ENCODE measurements at places on chromosomes 6 and 20.

GRCh38 chr20:59400708-59401107 is 100.3 kb downstream of the EDN3 start:
- no peak overlapping the region for H3K4me3 ChIP-seq
- peaks cover 4% of the 10 kb centered on the region for H3K4me1 ChIP-seq
- peaks cover 18% of the 10 kb centered on the region for H3K27me3 ChIP-seq
- H3K27ac ChIP-seq: no peak overlapping the region
- no peaks in the 10 kb centered on the region for H3K36me3 ChIP-seq

DNA sequence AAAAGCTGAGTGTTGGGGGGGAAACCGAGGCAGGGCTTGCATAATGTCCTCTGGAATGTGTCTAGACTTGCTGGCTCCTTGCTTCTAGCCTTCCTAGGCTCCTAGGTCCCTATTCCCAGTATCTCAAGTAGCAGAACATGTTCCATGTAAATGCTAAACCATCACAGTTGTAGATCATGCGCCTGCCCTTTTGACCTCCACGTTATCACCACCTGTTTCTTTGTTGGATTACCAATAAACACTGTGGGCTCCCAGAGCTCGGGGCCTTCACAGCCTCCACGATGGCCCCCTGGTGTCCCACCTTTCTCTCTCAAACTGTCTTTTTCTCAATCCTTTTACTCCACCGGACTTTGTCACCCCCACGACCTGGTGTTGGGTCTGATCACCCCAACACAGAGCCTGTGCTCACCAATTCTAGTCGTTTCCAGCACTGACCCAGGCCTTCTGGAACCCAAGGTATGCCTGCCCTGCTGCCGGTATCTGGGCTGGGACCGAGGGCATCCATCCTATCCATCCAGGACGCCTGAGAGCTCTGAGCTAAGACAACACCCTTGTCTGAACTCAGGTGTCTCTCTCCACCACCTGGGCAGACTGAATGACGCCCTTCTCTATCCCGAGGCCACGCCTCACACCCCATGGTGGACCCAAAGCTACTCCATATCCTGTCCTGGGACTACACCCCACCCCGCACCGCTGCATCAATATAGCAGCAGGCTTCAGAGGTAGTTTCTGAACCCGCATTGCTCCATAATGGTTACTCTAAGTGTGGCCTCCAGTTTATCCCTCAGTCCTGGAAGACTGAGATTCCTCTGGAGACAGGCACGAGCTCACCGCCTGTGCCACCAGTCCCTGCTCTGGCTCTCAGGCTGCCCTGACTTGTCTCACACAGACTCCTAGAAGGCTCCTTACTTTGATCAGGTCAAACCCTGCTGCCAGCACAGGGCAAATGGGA is 9.3 kb upstream of the PRR18 start:
- H3K36me3 ChIP-seq: peaks cover 32% of the 10 kb centered on the region
- H3K4me1 ChIP-seq: peaks cover 2% of the 10 kb centered on the region
- DNase-seq: no peak
- no peaks in the 10 kb centered on the region for H3K27me3 ChIP-seq
- H3K27ac ChIP-seq: peak overlapping the region; percentile 2

- H3K4me1 ChIP-seq: peaks cover 12% of the 10 kb centered on the region
- H3K36me3 ChIP-seq: peaks cover 4% of the 10 kb centered on the region
- H3K4me3 ChIP-seq: no peak overlapping the region
- no peaks in the 10 kb centered on the region for H3K27me3 ChIP-seq
- no peak overlapping the region for H3K27ac ChIP-seq
Measured at GRCh38 chr20:10509376-10509775, 74.3 kb downstream of the SLX4IP start.

GRCh38 chr6:129105793-129106192 is 222.9 kb downstream of the LAMA2 start:
- H3K27ac ChIP-seq: no peak overlapping the region
- H3K27me3 ChIP-seq: no peaks in the 10 kb centered on the region
- H3K36me3 ChIP-seq: no peaks in the 10 kb centered on the region
- H3K4me3 ChIP-seq: no peak overlapping the region

- H3K4me1 ChIP-seq: peaks cover 22% of the 10 kb centered on the region
- no peak overlapping the region for H3K27ac ChIP-seq
Measured at GRCh38 chr6:107632381-107633136, 142.6 kb downstream of the SOBP start.

- no peak overlapping the region for H3K4me3 ChIP-seq
- no peaks in the 10 kb centered on the region for H3K27me3 ChIP-seq
- no peaks in the 10 kb centered on the region for H3K4me1 ChIP-seq
- H3K36me3 ChIP-seq: no peaks in the 10 kb centered on the region
Measured at GRCh38 chr6:68760485-68760884, 125.4 kb downstream of the ADGRB3 start.

DNA sequence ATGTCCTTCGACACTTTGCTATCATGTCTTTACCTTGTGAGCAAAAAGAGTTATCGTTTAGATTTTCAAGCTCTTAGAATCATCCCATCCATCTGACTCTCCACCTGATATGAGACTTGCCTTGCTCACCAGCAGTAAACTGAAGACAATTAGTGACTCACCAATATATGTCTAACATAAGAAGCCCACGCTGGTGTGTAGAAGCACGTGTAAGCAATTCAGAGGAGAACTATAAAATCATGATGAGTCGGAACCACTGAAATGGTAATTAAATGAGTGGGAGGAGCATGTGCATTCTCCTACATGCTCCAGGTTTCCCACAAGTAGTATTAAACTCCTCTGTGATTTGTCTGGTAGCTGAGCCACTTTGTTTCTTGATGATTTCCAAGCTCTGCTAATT is 181.6 kb upstream of the RNF217 start:
- no peak overlapping the region for H3K4me3 ChIP-seq
- H3K27ac ChIP-seq: no peak overlapping the region
- no peak for DNase-seq
- H3K4me1 ChIP-seq: no peaks in the 10 kb centered on the region

- peaks cover 16% of the 10 kb centered on the region for H3K4me1 ChIP-seq
- DNase-seq: peak; percentile 14
- no peaks in the 10 kb centered on the region for H3K36me3 ChIP-seq
- no peak overlapping the region for H3K27ac ChIP-seq
Measured at GRCh38 chr6:131250122-131250521, 114.9 kb downstream of the AKAP7 start.

DNA sequence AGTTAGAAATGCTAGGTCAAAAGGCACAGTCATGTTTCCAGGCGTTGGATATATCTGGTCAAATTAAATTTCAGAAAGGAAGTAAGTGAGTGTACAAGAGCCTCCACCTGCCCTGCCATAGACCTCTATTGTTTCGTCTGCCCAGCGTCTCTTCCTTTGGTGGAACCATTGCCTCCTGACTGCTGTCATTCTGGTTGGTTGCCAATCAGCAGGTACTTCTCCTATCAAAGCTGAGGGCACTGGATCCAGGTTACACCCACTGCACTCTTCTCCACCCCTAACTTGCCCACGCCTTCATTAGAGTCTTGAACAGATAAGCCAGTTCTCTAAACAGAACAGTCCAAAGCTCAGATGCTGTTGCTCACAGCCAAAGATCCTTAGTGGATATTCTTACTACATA is 2.6 kb upstream of the WFDC5 start:
- H3K4me1 ChIP-seq: no peaks in the 10 kb centered on the region
- DNase-seq: no peak
- H3K36me3 ChIP-seq: no peaks in the 10 kb centered on the region
- peaks cover 24% of the 10 kb centered on the region for H3K27me3 ChIP-seq
- no peak overlapping the region for H3K27ac ChIP-seq

DNA sequence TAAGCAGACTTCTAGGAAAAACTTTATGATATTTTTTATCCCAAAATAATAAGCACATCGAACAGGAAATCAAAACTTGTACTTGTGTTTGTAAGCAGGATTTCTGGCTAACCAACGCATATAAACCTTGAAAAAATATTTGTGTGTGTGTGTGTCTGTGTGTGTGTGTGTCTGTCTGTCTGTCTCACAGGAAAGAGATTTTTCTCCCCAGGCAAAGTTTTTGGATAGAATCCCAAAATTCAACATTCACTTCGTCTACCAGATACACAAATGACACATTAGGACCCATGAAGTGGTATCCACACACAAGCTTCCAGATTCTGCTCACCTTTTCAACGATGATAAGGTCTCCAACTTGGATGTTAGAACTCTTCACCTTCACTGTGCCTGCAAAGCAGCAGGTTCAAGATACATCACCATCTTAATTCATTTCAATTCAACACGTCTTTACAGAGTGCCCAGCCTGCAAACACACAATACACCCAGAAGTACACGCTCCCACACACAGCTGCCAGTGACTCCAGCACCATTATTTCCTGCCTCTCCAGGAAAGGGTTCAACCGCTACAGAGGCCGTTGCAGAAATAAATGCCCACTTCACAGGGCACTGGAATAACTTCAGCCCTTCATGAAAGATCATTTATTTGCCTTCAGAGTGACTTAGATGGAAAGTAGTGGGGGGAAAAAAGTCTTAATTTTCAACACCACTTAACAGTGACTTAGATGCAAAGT is 70.9 kb downstream of the ATP9A start:
- DNase-seq: no peak
- H3K27me3 ChIP-seq: peaks cover 21% of the 10 kb centered on the region
- H3K27ac ChIP-seq: no peak overlapping the region
- peaks cover 3% of the 10 kb centered on the region for H3K4me1 ChIP-seq
- H3K4me3 ChIP-seq: no peak overlapping the region
- no peaks in the 10 kb centered on the region for H3K36me3 ChIP-seq

DNA sequence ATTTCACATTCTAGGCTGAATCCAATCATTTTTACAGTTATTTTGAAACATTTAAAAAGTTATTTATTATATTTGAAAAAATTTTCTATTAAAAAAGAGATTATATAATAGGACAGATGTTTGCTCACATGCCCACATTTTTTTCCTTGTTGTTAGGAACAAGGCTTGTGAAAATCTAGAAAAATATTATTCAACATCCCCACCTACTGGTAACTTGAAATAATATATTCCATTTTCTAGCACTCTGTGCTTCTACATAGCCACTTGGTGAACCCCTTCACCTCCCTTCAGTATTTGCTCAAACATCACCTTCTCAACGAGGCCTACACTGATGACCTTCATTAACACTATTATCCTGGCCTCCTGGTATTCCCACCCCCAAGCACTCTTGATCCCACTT is 18.3 kb upstream of the GPRC6A start:
- no peak overlapping the region for H3K27ac ChIP-seq
- H3K36me3 ChIP-seq: no peaks in the 10 kb centered on the region
- peaks cover 3% of the 10 kb centered on the region for H3K27me3 ChIP-seq
- no peaks in the 10 kb centered on the region for H3K4me1 ChIP-seq
- no peak for DNase-seq
- no peak overlapping the region for H3K4me3 ChIP-seq

DNA sequence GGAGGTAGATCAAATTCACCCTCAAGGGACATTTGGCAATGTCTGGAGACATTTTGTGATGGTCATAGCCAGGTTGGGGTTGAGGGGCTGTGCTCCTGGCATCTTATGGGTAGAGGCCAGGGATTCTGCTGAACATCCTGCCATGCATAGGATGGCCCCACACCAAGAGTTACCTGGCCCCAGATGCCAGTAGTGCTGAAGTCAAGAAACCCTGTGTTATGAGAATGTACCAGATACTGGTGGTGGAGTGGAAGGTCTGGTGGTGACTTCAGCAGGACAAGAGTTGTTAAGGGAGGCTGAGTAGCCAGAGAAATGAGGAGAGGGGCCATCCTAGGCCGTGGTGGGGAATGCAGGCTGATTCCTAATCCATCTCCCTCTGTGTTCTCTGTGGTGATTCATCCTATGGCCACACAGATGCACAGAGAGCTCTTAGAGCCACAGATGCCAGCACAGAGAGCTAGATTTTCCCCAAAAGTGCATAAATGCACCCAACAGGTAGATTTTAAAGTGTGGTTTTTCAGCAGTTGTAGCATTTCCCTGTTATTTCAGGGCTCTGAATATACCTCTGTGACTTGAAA is 43.6 kb downstream of the CDYL start:
- no peak for DNase-seq
- peaks cover 51% of the 10 kb centered on the region for H3K4me1 ChIP-seq
- H3K4me3 ChIP-seq: no peak overlapping the region
- peaks cover 7% of the 10 kb centered on the region for H3K36me3 ChIP-seq
- no peak overlapping the region for H3K27ac ChIP-seq

DNA sequence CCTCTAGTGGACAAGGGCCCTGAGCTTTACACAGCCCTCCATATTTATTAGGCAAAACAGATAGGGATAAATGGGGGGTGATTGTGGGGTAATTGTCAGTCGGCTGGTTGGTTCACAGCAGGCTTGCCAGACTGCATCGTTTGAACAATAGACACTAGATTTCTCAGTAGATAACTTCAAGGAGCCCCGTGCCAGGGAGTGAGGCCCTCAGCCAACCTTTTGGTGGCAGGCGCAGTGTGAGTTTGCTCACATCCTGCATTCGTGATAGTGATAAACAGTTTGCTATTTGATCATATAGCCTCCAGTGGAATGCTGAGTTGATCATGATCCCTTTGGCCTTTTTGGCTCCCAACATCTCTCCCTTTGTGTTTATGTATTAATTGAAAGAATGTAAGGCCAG is 3.6 kb upstream of the ABHD12 start:
- H3K4me3 ChIP-seq: no peak overlapping the region
- H3K36me3 ChIP-seq: no peaks in the 10 kb centered on the region
- DNase-seq: no peak
- no peaks in the 10 kb centered on the region for H3K27me3 ChIP-seq
- H3K4me1 ChIP-seq: peaks cover 14% of the 10 kb centered on the region

DNA sequence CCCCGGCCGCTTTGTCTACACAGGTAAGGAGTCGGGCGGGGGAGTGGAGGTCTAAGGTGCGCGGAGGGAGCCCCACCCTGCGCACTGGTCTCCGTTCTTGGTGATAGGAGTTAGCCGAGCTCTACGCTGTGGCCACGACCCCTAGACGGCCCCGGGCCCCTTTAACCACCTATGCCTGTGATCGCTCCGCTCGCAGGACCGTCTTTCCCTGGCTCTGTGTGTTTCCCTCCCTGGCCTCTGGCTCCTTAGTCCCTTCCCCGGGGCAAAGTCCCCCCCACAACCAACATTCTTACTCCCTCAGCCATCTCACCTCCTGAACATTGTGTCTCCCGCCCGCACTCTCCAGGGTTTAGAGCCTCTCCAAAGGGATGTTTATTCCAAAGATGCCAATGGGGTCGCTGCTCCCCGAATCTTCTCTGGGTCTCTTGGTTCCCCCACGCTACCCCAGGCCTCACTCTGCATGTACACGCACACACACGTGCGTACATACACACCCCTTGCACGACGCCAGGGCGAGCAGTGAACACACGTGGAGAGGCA is 50.4 kb downstream of the CPXM1 start:
- no peak overlapping the region for H3K4me3 ChIP-seq
- peaks cover 32% of the 10 kb centered on the region for H3K4me1 ChIP-seq
- H3K27me3 ChIP-seq: peaks cover 30% of the 10 kb centered on the region

- peaks cover 14% of the 10 kb centered on the region for H3K36me3 ChIP-seq
- H3K4me3 ChIP-seq: no peak overlapping the region
- peaks cover 14% of the 10 kb centered on the region for H3K4me1 ChIP-seq
- H3K27me3 ChIP-seq: no peaks in the 10 kb centered on the region
- no peak overlapping the region for H3K27ac ChIP-seq
- DNase-seq: no peak
Measured at GRCh38 chr6:135002974-135003703, 51.5 kb downstream of the HBS1L start.

GRCh38 chr20:17619351-17620093 is 49.6 kb downstream of the DSTN start:
- no peaks in the 10 kb centered on the region for H3K27me3 ChIP-seq
- H3K4me3 ChIP-seq: no peak overlapping the region
- peaks cover 45% of the 10 kb centered on the region for H3K36me3 ChIP-seq
- H3K4me1 ChIP-seq: peaks cover 2% of the 10 kb centered on the region
- peak; percentile 15 for DNase-seq

All from activated B cell treated with CpG ODN at 0.5 μM for 24 hours (primary cell).